NCI-H446 treated with DMSO at 0.1 percent for 48 hours (cell line): ENCODE measurements at places on chromosomes 16 and 17.
A peak's percentile ranks its signal among the peaks of the same experiment; 100 is the strongest.

GRCh38 chr17:45218895-45219661 is 2.6 kb upstream of the FMNL1 start:
- DNase-seq = peak; percentile 52

DNA sequence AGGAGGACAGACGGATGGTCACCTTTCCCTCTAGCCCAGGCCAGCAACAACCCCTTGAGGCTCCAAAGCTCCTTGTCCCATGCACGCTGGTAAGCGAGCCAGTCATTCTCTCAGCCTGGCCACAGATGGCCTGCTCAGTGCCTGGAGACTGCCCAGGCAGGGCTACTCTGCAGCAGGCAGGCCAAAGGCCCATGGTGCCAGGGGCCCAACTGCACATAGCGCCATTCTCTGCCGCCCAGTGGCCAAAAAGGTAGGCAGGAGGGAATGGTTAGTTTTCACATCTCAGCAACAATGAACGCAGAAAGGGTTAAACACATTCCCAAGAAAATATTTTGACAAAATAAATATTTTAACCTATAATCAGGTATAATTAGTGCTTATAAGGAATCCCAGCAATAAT is 7.7 kb upstream of the SREBF1 start:
- no peak for DNase-seq

DNA sequence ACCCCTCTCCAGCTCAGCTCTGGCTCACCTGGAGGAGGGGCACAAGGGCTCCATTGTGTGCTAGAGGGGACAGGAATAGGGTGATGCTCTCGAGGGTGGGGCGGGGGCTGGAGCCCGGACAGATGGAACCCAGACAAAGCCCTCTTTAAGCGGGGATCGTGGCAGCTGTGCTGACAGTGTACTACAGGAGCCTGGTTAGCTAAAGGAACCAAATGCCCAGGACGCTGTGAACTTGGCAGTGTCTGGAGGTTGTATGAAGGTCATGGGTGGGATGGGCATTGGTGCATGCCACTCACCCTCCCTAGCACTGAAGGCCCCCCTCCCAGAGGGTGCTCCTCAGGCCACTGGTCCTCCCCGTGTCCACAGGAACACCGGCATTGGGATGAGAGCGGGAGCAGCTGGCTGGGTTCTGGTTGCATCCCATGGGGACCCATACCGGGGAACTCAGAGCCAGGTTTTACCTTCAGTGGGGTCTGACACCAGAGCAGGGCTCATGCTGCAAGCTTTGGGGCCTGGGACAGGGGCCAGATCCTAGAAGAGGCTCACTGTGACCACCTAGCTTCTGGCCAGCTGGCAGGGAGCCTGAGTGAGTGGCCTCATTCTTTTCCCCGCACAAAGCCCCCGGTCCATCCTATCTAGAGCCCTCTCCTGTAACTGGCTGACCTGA is 11.9 kb downstream of the KIF19 start:
- DNase-seq = no peak

DNA sequence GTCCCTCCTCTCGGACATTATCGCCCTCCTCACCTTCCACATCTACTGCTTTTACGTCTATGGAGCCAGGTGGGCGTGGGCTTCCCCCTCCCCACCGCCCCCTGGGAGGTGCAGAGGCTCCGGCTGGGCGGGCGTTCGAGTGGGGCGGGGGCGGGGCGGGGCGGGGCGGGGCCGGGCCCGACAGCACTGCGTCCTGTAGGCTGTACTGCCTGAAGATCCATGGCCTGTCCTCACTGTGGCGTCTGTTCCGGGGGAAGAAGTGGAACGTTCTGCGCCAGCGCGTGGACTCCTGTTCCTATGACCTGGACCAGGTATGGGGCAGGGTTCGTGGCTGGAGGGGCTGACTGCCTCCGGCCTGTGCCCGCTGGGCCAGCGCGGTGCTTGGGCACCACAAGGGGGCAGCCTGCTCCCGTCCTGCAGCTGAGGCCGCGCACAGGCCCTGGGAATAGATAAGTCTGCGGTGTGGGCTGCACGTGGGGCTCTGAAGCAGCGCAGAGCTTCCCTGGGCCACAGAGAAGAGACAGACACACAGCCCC is 9.2 kb downstream of the PIGQ start:
- DNase-seq = no peak

GRCh38 chr17:48613862-48614694 is 1.0 kb downstream of the HOXB8 start:
- DNase-seq = no peak
